ENCODE measurements at places on chromosomes 1 and 21.

DNA sequence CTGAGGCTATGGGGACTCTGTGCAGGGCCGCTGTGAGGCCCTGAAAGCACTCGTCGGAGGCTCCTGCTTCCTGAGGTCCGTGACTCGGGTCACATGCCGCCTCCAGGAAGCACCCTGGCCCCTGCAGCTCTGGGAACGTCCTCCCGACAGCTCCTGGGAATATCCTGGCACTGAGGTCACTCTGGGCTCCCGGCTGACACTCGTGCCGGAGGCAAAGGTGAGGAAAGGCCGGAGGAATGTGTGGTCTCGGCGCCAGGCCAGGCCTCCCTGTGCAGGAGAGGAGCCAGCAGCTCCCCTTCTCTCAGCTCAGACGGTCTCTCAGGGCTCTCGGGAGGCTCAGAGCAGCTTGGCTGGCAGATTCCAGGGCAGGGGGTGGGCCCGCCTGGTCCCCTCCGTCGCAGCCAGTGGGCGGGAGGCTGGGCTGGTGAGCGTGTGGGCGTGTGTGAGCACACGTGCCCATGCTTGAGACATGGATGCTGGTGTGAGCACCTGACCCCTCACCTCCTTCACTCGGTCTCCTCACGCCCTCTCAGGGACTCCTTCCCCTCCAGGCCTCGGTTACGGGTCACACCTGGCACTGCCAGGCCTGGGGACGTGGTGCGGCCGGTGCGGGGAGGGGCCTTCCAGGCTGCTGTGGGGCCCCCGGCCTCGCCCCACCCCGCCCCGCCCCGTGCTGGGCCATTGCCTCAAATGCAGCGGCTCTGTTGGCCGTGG is 5.5 kb upstream of the RNF223 start:
- peak; percentile 77 for DNase-seq

DNA sequence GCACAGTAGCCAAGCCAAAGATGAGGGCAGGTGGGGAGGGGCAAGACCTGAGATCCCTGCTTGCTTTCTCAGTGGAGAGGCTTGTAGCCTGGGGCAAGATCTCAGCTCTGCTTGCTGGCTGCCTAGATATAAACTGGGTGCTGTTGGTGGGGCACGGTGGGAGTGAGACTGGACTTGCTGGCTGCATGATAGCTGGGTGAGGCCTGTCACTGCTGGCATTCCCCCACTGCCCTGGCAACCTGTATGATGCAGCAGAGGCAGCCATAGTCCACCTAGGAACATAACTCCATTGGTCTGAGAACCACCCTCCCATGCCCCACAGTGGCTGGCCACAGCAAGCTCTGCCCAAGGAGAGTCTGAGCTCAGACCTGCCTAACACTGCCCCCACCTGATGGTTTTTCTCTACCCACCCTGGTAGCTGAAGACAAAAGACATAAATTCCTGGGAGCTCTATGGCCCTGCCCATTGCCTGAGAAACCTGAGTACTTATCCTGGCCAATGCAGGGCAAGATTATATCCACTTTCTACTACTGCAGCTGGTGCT is 261.9 kb upstream of the DEPDC1 start:
- no peak for DNase-seq

DNA sequence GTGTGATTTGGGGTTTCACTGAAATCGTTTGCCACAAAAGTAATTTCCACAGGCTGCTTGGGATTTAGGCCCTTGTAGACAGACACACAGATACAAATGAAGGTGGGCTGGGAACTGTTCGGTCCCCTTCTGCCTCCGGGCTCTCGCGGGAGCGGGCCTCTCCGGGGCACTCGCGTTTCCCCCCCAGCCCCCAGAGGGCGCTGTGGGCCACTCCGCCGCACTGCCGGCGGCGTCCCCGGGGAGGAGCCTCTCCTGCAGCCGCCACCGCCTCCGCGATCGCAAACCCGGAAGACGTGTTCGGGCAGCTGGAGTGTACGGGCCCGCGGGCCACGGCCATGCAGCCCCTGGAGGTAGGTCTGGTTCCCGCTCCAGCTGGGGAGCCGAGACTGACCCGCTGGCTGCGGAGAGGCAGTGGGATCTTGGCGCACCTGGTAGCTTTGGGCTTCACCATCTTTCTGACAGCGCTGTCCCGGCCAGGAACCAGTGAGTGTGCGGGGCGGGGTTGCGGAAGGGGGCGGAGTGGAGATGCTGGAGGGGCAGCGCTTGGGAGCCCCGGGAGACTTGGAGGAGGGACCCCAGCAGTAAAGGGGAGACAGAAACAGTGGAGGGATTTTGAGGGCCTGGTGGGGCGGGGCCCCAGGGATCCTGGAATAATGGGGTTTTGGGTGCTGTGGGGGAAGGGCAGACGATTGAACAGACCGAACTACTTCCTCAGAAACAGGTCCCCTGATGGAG is at the start of gene CYB561D1:
TSS of gene CYB561D1 (plus strand) at position 290 of the 735 bp plus-strand sequence. CDS start at position 336, 46 bp downstream.
- DNase-seq: peak; percentile 90

- no peak for DNase-seq
Measured at GRCh38 chr1:115134850-115135480, 45.7 kb upstream of the TSPAN2 start.

DNA sequence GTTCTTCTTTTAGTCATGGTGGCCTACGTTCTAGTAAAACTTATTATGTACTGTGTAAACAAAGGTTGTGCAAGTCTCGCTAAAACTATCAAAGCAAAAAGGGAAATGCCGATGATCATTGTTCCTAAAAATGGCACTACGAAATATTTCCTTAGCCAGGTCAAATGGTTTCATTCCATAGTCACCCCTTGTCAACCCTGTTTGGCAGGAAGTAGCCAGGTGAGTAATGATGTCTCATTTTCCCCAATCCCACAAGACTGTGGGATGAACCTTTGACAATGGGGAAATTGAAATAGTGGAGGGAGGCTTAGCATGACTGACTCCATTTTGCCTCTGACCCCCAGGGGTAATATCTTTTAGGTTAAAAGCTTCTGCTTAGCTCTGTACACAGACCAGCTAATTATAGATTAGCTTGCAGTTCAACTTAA is 5.6 kb upstream of the REN start:
- DNase-seq: no peak

GRCh38 chr1:226972931-226973330 is 32.8 kb downstream of the COQ8A start:
- DNase-seq: no peak

- no peak for DNase-seq
Measured at GRCh38 chr1:54124472-54124871, 28.3 kb downstream of the CDCP2 start.

GRCh38 chr1:15850471-15851001 is 3.0 kb downstream of the SPEN start:
- no peak for DNase-seq

DNA sequence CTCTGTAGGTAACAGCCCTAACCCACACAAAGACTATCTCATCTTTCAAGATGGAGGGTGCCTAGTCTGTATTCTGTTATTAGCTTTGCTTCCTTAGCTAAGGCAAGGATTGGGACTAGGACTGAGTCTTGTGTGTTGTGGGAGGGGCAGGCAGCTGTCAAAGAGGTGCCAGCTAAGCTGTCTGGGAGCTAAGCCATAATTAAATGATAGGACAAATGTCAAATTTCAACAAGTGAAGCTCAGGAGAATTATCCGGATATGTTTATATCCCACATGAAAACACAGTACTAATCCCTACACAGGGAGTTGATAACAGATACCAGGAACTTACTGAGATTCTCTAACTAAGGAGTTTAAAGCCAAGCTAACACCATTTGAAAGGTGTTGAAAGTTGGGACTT is 70.5 kb upstream of the NGF start:
- DNase-seq: no peak

DNA sequence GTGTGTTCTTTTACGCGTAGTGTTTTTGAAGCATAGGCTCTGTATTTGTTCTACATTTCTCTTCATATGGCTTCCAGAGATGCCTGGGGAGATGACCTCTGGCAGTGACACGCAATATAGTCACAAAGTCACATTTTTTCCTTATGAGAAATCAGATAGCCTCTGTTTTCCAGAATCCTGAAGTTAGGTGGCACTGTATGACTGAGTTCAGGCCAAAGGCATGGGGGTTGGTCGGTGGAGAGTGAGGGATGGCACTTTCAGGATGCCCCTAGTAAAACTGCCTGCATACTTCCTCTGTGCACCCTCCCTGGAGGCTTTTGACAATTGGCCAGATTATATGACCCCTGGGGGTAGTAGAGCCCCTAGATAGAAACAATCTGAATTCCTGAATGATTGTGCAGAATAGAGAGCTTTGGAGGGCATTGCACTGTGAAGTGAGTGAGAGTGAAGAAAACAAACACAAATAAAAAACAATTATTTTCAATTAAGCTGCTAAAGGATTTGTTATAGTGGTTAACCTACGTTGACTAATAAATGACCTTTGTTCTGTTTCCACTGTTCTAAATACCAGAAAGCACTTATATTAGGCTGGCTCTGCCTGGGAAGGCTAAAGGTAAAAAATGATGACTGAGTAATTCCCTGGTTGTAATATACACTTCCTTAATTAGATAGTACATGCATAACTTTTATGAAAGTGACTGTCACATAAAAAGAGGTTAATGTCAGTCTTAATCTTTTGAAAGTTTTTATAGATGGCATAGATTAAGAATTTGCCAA is 1660.8 kb downstream of the PLA2G4A start:
- no peak for DNase-seq

DNA sequence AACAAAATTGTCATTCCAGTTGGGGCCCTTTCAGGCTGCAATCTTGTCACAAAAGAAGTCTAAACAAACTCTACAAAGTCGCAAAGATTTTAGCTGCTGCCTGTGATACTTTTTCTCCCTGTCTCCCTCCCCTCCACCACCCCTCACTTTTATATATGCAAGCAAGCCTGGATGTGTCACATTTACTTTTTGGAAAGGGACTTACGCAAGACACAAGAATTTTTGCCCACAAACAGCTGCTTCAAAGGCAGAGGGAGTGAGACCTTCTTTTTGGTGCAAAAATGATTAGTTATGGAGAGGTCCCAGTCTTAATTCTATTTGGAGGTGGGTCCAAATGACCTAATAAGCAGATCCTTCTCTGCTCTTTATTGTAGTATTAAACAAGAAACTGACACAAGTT is 22.9 kb upstream of the RALGPS2 start:
- no peak for DNase-seq

DNA sequence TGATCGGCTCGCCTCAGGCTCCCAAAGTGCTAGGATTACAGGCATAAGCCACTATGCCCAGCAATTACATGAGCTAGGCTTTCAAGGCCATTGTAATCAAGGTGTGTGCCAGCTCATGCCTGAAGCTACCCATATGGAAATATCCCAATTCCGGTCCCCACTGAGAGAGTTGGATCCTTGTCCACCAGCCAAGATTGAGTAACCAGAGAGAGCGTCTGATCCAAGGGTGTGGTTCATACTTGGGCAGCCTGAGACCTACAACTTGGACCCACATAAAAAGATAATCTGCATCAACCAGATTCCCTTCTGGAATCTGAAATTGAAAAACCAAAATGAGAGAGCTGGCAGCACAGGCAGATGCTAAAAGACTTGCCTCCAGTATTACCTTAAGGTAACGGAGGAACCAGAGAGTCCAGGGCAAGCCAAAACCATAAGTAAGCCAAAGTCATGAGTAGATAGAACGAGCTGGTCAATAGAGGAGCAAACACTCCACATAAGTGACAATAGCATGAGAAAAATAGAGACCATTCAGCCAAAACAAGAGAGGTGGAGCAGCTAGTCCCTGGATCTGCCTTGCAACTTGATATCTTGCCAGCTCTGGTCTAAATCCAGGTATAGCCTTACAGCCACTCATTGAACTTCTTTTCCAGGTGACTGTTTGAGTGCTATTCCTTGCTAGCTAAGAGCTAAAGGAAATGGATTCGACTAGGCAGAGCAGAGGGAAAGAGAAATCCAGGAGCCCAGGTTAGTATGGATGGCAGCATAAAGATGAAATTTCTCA is 63.8 kb upstream of the ATP1A1 start:
- no peak for DNase-seq

DNA sequence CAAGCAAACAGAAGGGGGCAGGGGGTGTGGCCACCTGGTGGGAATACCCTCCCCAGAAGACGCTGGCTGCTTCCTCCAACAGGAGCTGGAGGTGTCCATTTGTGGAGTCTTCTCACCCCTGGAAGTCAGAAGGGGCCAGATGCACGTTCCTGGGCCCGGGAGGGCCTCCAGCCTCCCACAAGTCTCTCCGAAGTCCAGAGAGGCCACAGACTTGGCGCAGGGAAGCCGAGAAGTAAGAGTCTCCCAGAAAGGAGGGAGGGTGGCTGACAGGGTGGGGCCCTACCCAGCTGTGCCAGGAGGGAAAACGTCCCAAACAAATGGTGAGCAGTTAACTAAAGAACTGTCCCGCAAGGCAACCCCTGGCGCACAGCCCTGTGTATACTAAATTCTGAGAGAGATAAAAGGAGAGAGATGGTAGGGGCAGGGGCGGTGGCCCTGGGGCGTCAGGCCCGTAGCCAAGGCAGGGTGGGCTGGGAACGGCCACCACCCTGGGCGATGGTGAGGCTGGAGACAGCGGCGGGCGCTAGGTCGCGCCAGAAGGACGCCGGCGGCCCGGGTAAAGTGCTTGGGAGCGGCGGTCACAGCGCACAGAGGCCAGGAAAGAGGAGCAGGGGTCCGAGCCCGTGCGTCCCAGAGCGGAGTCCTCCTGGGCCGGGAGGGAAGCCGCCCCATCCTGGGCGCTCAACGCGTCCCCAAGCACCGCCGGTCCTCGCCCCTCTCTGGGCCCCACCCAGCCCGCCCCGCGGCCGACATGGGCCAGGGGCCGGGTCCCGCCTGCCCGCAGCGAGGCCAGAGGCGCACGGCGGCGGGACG is 1.2 kb downstream of the CHD5 start:
- no peak for DNase-seq

GRCh38 chr1:225446981-225447615 is 19.3 kb upstream of the LBR start:
- DNase-seq: no peak

DNA sequence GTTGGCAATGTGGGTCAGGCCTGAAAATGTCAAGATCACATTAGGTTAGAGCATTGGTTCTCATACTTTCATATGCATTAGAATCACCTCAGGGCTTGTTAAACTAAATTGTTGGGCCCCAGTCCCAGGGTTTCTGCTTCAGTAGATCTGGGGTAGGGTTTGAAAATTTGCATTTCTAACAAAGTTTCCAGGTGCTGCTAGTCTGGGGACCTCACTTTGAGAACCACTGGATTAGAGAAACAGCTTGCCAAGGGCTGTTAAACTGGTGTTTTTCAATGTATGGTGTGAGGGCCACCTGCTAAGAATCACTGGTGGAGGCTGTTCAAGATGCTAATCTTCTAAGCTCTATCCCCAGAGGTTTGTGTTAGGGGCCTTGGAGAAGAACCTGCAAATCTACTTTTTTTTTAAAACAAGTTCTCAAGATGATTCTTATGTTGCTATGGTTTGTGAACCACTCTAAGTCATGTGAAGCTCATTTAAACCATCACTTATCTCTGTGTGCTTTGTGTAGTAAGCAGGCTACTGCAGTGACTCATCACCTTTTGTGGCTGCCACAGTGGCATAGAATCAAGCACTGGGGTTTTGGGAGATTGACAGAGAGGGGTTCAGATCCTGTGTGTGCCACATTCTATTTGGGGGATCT is 152.2 kb downstream of the S1PR1 start:
- no peak for DNase-seq

GRCh38 chr1:192954705-192955265 is 104.4 kb downstream of the UCHL5 start:
- DNase-seq: no peak

DNA sequence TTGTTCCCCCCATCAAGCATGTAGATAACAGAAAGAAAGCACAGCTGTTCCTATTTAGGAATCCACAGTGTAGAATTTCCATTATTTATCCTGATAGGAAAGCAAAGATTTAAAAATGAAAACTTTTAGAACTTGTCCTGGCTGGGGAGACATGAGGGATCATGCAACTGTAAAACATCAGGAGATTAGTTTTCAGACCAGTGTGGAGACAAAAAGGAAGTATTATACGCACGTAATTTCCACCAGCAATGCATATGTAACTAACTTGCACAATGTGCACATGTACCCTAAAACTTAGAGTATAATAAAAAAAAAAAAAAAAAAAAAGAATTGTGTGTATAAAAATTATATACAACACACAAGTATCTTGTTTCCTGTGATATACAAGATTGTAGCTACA is 172.4 kb downstream of the NEGR1 start:
- DNase-seq: no peak
